Stimulated activated CD4-positive, alpha-beta T cell treated with anti-CD3 and anti-CD28 coated beads, TNF-alpha, amount 100 ng/mL, for 1 hour (primary cell): ENCODE measurements at places on chromosomes 4 and X.

- DNase-seq = no peak
Measured at GRCh38 chrX:124010566-124010965, 49.1 kb downstream of the STAG2 start.

DNA sequence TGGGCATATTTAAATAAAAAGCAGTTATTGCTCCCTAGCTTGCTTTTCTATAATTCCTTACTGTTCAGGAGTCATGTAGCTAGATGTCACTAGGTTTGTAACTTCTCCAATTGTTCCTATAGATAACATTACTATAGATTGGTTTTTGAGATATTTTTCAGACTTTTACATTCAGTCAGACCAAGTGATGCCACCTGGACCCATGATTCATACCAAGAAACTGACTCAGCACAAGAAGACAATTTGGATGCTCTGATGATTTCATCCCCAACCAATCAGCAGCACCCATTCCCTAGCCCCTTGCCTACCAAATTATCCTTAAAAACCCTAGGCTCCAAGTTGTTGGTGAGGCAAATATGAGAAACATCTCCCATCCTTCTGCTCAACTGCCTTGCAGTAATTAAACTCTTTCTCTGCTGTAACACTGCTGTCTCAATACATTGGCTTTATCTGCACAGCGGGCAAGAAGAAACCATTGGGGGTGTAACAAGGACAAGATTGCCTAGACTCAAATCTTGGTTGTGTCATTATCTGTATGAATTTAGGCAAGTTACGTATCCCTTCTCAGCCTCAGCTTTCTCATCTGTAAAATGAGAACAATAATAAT, 11.8 kb upstream of the NEIL3 start:
- DNase-seq = no peak

DNA sequence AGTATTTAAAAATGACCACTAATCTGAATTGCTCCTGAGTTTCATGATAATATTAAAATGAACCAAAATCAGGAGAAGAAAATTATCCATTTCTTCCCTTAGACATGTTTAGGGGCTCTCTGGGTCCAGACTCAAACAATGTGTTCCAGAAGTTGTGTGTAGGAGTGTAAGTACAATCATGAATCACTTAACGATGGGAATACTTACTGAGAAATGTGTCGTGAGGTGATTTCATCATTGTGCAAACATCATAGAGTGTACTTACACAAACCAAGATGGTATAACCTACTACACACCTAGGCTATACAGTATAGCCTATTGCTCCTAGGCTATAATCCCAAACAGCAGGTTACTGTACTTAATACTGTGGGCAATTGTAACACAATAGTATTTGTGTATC, 74.8 kb downstream of the STPG2 start:
- DNase-seq = no peak

- DNase-seq = no peak
Measured at GRCh38 chr4:108834166-108834834, 71.4 kb upstream of the ETNPPL start.

- DNase-seq = no peak
Measured at GRCh38 chr4:26081795-26082498, 167.9 kb downstream of the SMIM20 start.

- no peak for DNase-seq
Measured at GRCh38 chrX:142593361-142593862, 388.3 kb upstream of the MAGEC2 start.

GRCh38 chrX:9465380-9466123, 694 bp downstream of the TBL1X start:
- DNase-seq = no peak

- no peak for DNase-seq
Measured at GRCh38 chr4:152296386-152296785, 239.5 kb downstream of the FBXW7 start.

- DNase-seq = no peak
Measured at GRCh38 chr4:158005021-158005420, 167.8 kb downstream of the GASK1B start.

DNA sequence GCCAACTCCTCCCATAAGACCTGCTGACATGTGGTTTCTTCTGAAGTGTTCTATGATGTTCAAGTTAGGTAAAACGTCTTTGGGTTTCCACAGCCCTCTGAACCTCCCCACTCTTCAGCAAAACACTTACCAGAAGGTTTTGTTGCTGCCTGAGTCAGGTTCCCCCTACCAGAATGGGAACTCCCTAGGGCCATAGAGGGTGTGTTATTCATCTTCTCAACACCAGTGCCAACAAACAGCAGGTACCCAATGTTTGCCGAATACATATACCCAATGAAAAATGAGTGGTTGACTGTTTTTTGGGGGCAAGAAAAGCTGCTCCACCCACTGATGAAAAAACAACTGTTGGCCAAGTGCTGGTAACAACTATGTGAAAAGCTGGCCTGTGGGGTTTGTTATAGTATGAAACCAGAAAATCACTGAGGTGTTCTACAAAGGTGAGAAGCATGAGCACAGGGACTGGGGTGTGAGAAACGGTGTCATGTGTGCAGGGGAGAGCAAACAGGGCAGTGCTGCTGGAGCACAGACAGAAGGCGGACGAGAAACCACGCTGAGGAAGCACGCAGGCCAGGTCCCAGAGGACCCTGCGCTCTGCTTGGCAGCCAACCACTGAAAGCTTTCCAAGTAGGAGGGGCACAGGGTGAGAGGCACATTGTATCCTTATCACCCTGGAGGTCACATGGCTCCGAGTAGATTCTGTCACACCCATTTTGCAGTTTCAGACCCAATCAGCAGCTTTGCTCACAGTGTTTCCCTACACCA, 28.8 kb downstream of the ATP8A1 start:
- no peak for DNase-seq

GRCh38 chr4:8592366-8593263, at the start of gene CPZ:
CPZ (plus strand) TSS chr4:8592765; CDS start chr4:8592834, 69 bp downstream.
- no peak for DNase-seq

DNA sequence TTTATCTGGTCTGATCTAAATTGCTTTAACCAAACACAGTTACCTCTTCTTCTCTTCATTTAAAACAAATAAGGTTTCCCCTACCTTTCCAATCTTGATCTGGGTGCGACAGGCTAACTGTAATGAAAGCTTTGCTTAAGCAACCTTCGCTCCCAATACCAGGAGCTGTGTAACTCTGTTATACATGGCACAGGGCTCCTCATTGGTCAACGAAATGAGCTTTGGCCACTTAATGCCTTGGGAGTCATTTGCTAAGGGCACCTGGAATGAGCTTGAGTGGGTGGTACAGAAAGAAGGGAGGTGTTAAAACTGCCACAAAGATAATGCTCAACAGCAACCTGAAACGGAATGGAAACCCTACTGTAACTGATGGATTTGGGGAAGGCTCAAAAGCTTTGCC, 140.5 kb downstream of the CHRNA9 start:
- no peak for DNase-seq

- DNase-seq = no peak
Measured at GRCh38 chrX:71661919-71662318, 5.4 kb upstream of the LOC101059915 start.

- DNase-seq = no peak
Measured at GRCh38 chr4:67204441-67204840, 340.9 kb downstream of the CENPC start.

GRCh38 chr4:10095296-10095991, 21.2 kb downstream of the WDR1 start:
- no peak for DNase-seq

- no peak for DNase-seq
Measured at GRCh38 chr4:88457307-88458103, 586 bp downstream of the HERC5 start.

DNA sequence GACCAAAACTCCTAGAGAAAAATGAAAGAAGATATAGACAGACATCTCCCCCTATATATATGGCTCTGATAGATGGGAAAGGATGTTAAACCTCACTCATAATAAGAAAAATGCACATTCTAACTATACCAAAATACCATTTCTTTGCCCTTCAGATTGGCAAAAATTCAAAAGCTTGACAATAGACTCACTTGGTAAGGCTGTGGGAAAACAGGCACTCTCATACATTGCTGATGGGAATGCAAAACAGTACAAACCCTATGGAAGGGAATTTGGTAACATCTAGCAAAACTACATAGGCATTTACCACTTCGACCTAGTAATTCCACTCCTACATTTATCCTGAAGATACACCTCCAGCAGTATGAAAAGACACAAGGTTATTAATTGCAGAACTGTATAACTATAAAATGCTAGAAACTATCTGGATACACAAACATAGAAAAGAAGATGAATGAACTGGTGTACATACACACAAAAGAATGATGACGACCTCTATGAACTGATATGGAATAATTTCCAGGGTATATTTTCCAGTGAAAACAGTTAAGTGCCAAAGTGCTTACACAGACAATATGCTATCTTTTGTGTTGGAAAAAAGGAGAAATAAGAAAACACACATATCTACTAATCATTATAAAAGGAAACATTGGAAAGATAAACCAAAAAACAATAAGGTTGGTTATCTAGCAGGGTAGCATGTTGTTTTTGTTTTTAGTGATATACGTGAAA, 48.5 kb downstream of the WDFY3 start:
- DNase-seq = no peak

- no peak for DNase-seq
Measured at GRCh38 chr4:20675786-20676185, 24.5 kb upstream of the PACRGL start.

DNA sequence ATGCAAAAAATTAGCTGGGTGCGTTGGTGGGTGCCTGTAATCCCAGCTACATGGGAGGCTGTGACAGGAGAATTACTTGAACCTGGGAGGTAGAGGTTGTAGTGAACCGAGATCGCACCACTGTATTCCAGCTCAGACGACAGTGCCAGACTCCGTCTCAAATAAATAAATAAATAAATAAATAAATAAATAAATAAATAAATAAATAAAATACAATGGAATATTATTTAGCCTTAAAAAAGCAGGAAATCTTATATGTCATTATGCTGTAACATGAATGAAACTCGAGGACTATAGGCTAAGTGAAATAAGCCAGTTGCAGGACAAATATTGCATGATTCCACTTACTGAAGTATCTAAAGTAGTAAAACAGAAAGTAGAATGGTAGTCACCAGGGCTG, 42.5 kb downstream of the RBM41 start:
- DNase-seq = no peak

GRCh38 chrX:47644557-47645091, 5.7 kb downstream of the ELK1 start:
- DNase-seq = no peak

GRCh38 chr4:128682942-128683666, 126.4 kb upstream of the JADE1 start:
- no peak for DNase-seq

DNA sequence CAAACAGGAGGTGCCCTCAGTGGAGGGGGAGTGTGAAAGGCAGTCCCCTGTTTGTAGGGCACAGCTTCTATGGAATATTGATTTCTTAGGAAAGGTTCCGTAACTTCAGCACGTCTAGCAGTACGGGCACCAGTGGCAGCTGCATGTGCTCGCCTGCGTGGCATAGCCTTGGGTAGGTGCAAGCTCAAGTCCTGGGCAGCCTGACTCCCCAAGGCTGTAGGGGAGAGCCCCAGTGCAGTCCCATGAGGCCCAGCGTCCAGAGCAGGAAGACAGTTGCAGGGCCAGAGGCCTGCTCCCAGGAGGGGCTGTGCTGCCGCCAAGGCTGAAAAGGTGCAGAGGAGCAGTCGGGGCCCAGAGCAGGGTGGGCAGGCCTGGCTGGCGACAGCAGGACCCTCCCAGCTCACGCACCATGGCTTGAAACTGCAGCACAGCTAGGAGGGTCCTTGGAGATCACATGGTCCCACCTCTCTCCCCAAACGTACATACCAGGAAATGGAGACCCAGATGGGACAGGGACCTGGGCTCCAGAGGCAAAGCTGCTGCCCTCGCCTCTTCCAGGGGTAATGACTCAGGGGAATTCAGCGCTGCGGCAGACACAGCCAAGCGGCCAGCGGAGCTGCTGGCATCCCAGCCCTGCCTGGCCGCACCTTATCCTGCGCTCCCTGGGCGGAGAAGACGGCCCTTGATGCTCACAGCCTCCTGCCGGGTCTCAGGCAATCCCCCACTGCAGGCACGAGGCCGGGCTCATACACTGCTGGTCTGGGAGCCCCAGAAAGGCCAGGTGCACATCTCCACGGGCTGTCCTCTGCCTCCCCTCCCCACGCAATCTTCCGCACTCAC, 6.0 kb upstream of the DUSP9 start:
- no peak for DNase-seq

GRCh38 chrX:119041175-119041574, 31.6 kb upstream of the CT47C1 start:
- no peak for DNase-seq

GRCh38 chrX:97358941-97359340, 475.2 kb downstream of the RPA4 start:
- no peak for DNase-seq

DNA sequence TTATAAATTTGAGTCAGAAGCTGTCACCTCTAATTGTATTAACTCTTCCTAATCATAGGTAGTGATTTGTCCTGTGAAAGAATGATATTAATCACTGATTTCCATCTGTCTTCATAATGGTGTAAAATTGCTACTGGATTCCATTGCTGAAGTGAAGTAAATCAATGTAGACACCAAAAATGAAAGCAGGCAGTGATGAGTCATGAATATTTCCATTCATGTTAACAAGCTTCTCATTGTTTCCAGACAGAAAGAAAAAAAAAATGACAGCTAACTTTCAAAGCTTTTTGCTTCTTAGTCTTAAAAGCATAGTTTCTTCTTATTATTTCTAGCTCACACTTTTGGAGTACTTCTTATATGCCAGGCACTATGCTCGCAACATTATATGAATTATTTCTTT, 21.5 kb downstream of the FAM114A1 start:
- no peak for DNase-seq

DNA sequence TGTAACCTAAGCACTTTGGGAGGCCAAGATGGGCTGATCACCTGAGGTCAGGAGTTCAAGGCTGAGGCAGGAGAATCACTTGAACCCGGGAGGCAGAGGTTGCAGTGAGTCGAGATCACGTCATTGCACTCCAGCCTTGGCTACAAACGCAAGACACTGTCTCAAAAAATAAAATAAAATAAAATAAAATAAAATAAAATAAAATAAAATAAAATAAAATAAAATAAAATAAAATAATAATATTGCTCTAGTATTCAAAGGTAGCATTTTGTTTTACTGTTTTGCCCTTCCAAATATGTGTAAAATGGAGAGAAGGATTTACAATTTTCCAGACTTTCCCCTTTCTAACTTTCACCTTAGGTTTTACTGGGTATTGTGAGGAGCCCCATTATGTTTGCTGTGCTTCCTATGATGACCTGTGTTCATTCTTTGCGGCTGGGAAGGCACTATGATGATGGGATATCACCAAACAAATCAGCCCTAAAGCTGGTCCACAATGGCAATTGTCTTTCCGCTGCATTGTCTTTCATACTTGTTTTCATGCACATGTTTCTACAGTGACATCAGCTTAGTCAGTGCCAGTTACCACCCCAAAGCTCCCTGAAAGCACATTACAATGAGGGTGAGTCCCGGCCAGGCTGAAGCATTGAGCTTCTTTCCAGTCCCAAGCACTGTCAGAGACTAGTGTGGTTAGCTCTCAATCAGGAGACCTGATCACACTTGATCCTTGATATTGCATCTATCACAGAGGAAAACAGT, 50.8 kb downstream of the DTHD1 start:
- no peak for DNase-seq

- no peak for DNase-seq
Measured at GRCh38 chr4:16255730-16256129, 29.5 kb upstream of the TAPT1 start.

- no peak for DNase-seq
Measured at GRCh38 chr4:95534032-95534431, 14.7 kb downstream of the UNC5C start.
